Dorsolateral prefrontal cortex (tissue), 122 donors: ENCODE measurements at places on chromosomes 12 and 14. TPM values are rescaled to one million over a fixed set of nuclear protein-coding genes. Genes with fewer than 3 reads are reported as not detected.
A peak's percentile ranks its signal among the peaks of the same experiment; 100 is the strongest.

The HELB gene
- total RNA-seq = 2.2 TPM

The LMO3 gene
- 330 TPM for total RNA-seq

The FKBP3 gene
- total RNA-seq = 95.9 TPM

The PIGH gene
- total RNA-seq = 37.7 TPM

The TAS2R9 gene
- total RNA-seq = 1.5 TPM

The HOXC10 gene
- not detected for total RNA-seq

The A2M gene
- total RNA-seq = 214 TPM

The SLC15A5 gene
- total RNA-seq = not detected

The TEX52 gene
- total RNA-seq = not detected

The LARP4 gene
- total RNA-seq = 55.8 TPM

The SCNN1A gene
- total RNA-seq = not detected

GRCh38 chr12:3241621-3242020 lies 164.4 kb downstream of the TSPAN9 start:
- no peak for DNase-seq

DNA sequence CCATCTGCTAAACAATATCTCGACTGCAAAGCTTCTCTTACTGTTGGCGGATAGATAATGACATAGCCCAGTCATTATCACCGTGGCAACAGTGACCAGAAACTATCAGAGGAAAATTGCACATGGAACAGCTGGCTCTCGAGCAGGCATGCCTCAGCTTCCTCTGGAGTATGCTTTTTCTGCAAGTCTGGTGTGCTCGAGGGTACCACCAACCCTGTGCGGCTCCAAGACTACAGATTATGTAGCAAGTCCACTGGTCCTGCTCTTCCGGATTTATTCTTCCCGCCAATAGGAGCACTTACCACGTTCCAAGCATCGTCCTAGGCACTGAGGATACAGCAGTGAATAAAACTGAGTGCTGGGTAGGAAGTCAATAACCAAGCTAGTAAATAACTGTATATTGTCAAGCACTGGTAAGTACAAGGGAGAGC lies 1.4 kb upstream of the GLRX5 start:
- DNase-seq = no peak

GRCh38 chr14:90608281-90608680 lies 207.9 kb downstream of the TTC7B start:
- DNase-seq = no peak

GRCh38 chr12:92764831-92765230 lies 62.0 kb downstream of the PLEKHG7 start:
- no peak for DNase-seq

DNA sequence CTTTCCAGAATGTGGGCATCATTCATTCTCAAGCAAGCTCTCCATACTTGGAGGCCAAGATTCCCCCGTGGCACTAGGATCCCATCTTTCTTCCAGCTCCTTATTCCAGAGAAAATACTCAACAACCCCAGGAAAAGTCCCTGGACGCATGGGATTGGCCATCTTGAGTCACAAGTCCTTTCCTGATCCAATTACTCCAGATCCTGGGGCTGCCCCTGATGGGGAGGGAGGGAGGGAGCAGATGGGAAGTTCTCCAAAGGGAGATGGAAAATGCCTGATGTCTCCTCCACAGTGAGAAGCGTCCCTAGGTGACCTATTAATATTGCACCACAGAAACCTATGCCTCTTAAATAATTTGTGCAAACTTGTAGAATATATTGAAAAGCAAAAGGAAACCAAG lies 12.4 kb upstream of the KCNK13 start:
- no peak for DNase-seq

DNA sequence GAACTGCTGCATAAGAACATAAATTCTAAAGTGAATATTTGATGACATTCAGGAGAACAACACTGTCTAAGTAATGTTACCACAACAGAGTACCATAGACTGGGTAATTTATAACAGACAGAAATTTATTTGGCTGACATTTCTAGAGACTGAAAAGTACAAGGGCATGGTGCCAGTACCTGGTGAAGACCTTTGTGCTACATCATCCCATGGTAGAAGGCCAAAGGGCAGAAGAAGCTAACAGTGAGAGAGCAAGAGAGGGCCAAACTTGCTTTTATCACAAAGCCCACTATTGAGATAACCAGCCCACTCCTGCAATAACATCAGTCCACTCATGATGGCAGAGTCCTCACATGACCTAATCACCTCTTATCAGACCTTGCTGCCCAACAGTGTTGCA lies 88.8 kb downstream of the FIGNL2 start:
- no peak for DNase-seq

- DNase-seq = peak; percentile 74
Observed at GRCh38 chr14:73462048-73462715, 3.8 kb upstream of the NUMB start.

DNA sequence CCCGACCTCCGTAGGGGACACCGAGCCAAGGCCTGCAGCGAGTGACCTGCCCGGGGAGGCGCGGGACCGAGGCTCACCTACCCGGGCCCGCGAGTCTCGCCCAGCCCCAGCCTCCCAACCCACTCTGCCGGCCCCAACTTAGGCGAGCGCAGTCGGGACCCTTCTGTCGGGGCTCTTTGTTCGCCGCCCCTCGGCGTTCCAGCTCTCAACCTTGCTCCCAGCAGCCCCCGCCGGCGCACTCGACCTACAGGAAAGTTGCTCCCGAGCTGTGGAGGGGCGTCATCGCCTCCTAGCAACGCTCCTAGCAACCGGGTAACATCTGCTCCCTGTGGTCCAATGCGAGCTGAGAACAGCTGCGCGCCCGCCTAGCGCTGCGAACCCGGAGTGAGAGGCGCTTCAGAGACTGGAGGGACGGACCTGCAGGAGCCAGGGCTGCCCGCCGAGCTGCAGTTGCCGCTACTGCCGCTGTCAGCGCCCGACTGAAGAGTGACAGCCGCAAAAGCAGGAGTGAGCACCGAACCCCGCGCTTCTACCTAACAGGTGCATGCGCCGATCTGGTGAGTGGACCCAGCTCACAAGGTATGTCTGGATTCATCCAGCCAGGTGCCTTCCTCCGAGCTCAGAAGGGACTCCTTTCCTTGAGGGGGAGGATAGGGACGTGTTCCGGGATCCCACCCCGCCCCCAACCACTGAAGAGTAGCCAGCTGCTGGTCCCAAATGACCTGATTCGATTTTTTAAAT lies 355.0 kb downstream of the SNAPC1 start:
- peak; percentile 88 for DNase-seq

- DNase-seq = no peak
Observed at GRCh38 chr12:130118181-130118580, 44.1 kb upstream of the FZD10 start.

DNA sequence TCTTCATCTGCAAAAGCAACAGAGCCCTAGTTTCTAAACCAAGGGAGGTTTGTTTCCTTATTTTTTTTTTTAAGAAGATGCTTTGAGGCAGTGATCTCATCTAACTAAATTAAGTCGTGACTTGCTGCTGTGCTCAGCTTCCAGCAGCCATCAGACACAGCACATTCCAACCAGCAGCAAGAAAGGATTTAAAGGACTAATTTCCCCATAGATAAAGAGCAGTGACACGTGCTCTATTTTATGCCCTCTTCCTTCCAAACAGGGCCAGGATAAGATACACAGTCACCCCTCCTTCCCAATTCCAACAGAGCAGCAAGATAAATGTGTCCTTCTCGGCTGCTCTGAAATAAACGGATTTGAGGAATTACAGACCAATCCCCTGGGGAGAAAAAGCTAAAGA lies 81.7 kb downstream of the PRKAB1 start:
- no peak for DNase-seq

DNA sequence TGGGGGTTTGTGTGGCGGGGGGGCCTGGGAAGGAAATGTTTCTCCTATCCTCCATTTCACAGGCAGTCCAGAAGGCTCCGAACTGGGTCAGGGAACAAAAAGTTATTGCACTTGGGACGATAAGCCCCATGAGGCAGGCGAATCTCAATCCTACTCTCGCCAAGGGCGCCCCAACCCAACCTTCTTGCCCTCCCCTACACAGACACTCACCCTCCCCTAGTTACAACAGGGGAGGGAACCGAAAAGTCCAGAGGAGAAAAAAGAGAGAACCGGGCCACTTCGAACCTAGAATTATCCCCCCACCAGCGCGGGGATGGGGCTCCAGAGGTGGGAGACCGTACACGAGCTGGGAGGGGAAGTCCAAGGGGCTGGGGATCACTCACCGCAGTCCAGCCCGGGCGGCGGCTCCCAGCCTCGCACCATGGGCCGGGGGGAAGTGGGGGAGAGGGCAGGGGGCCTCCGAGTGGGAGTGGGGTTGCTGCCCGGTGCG lies 357 bp downstream of the HOMEZ start:
- no peak for DNase-seq

DNA sequence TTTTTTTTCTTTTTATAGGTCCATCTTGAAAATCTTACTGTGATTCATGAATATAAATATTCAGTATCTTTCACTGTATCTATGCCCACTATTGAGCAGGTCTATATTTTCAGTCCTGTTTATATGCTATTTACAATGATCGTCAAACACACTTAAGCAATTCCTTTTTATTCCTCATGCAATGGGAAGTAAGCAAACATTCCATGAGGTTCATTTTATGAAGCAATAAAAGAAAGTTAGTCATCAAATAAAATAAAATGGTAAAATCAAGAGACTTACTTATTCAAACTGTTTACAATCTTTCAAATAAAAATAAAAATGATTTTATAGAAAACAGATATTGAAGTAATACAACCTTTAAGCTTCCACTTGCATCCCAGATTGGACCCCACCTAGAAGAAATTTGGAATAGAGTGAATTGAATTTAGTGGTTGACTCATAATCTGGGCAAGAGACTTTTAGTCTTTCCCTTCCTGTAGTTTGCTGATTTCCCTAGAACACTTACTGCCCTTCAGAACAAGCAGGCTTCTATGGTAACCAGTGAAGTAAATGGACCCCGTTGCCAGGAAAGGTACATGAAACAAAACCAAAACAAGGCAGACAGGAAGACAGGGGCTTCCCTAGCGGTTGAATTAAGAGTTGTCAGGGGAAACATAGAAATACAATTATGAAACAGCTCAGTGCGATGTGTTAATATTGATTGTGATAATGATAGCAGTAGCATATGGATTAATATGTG lies 241.0 kb upstream of the ATP2B1 start:
- no peak for DNase-seq

DNA sequence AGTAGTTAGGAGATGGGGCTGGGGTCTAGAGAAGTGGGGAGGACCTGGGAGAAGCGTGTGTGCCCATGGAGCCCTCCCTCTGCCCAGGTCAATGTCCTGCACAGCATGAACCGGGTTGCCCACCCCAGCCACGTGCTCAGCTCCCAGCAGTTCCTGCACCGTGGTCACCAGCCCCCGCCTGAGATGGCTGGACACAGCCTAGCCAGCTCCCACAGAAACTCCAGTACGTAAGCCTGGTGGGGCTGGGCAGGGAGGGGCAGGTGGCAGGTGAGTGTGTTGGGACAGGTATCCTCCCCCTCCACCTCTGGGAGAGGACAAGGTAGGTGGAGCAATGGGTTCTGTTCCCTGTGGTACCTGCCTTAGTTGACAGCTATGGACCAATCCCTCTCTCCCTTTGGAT lies 20.7 kb downstream of the CLSTN3 start:
- DNase-seq = no peak

DNA sequence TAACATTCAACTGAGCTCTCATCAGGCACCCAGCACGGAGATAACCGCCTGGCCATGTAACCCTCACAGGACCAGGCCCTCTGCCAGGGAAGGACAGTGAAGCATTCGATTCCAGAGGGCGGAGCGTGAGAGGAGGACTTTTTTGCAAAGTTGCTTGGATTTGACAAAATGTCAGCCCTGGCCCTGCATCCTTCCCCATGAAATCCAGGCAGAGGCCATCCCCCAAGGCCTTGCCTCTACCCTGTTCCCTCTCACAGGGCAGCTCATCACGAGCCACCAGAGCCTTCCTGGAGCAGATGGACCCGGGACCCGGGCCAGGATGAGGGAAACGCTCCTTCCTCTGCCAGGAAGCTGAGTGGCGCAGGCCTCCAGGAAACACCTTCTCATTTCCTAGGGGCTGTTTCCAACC lies 17.0 kb downstream of the CAMKK2 start:
- peak; percentile 56 for DNase-seq

DNA sequence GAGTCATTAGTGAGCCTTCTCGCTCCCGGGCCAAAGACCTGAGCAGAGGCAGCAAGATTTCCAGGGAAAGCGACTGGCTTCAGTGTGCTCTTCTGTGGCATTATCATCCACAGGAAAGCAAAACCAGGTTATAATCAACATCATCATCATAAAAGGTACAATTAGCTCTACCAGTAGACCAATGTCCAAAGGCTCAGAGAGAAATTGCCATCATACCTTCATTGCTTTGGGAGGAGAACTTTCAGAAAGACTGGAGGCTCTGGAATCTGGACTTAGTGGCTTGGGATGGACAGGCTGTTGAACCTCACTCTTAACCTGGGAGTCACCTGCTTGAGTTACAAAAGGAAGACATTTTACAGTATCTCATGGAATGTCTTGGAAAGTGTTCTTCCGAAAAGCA lies 25.1 kb upstream of the CERS5 start:
- DNase-seq = no peak

DNA sequence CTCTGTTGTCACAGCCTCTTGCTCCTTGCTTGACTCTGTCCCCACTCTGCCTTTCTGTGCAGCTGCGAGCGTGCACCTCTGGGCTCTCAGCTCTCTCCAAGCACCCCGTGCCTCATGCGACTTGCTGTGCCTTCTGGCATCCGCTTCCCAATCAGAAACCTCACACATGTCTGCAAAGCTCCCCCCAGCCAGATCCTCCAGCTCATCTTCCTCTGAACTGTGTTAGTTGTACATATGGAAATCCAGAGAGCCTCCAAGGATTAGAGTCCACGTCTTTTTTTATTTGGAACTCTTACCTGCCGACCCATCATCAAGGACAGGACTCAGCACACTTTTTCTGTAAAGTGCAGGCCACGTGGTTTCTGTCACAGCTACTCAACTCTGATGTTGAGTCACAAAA lies 70.5 kb downstream of the ANO2 start:
- DNase-seq = no peak

- peak; percentile 63 for DNase-seq
Observed at GRCh38 chr14:93906341-93907329, 20.5 kb upstream of the FAM181A start.

- no peak for DNase-seq
Observed at GRCh38 chr14:21840765-21841164, 167.1 kb upstream of the OR4E1 start.

DNA sequence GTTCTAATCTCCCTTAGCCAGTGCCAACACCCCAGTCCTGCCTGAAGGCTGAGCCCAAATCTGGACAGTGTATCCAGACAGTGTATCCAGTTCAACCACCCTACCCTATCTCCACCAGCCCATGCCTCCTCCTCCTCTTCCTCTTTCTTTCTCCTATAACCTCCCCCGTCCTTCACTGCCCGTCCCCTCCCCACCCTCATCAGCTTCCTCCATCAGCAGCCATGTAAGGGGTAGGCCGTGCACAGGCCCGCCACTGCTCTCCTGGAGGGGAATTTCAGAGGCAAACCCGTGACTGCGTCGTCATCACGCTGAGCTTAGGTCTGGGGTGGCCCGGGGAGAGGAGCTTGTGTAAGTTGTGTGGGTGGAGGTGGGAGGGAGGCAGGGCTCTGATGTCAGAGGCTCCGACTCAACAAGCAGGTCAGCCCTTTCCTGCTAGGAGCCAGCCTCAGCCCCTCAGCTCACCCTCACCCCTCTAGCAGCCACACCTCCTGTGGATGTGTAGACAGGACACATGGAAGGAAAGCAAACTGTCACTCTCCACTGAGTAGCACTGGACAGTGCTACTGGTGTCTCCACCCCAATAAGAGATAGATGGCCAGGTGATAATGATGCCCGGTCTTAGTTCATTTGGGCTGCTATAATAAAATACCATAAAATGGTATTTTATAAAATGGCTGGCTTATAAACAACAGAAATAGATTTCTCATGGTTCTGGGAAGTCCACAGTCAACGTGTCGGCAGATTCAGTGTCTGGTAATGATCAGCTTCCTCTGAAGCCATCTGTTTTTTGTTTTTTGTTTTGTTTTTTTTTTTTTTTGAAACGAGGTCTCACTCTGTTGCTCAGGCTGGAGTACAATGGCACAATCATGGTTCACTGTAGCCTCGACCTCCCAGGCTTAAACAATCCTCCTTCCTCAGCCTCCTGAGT lies 50.5 kb downstream of the IRF2BPL start:
- peak; percentile 53 for DNase-seq
